ENCODE measurements at places on chromosomes 7 and 10.

DNA sequence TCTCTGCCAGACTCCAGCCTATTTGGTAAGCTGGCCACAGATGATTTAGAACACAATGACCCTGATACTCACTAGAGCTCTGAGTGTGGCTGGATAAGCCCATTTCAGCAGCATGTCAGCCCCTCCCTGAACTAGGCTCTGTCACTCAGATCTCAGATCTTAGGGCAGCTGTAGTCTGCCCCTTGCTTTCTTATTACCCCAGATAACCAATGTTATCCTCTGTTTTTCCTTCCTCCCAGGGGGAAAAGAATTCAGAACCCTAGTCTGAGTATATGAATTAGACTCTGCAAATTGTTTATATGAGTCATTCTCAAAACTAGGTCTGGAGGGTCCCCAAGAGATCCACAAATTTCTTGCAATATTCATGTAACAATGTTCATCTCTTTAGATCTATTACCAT lies 286.2 kb downstream of the KCNMA1 start:
- DNase-seq: no peak

DNA sequence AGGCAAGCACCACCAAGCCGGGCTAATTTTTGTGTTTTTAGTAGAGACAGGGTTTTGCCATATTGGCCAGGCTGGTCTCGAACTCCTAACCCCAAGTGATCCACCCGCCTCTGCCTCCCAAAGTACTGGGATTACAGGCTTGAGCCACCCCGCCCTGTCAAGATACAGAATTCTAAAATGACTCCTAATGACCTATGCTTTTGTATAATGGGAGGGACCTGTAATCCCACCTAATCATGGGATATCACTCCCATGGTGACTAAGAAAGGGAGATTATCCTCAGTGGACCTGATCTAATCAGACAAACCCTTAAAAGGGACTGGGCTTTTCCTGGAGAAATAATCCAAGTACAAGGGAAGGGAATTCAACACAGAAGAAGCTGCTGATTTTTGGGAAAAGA lies 28.8 kb downstream of the SAMD8 start:
- peak; percentile 50 for DNase-seq

- peak; percentile 34 for DNase-seq
These were observed 1324.5 kb downstream of the XPNPEP1 start for GRCh38 chr10:108598831-108599230.

GRCh38 chr10:102814453-102814871 lies 22.8 kb downstream of the CYP17A1 start:
- no peak for DNase-seq

DNA sequence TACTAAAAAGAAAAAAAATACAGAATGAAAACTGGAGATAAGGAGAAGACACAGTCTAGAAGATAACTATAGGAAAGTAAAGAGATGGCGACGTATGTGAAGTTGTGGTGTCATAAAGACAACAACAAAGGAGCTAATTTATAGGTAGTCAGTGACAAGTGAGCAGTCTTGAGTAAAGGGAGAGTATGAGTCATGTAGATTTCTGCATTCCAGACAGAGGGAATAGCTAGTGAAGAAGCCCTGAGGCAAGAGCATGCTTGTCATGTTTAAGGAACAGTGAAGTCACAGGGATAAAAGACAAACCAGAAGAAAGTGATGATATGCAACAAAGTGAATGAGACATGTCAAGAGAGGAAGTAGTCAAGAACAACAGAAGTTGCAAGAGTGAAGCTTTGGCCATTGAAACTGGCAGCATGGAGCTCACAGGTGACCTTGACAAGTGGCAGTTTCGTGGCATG lies 2.3 kb upstream of the MIOS start:
- DNase-seq: peak; percentile 93

GRCh38 chr10:78768876-78769275 lies 299.9 kb upstream of the ZMIZ1 start:
- DNase-seq: no peak

DNA sequence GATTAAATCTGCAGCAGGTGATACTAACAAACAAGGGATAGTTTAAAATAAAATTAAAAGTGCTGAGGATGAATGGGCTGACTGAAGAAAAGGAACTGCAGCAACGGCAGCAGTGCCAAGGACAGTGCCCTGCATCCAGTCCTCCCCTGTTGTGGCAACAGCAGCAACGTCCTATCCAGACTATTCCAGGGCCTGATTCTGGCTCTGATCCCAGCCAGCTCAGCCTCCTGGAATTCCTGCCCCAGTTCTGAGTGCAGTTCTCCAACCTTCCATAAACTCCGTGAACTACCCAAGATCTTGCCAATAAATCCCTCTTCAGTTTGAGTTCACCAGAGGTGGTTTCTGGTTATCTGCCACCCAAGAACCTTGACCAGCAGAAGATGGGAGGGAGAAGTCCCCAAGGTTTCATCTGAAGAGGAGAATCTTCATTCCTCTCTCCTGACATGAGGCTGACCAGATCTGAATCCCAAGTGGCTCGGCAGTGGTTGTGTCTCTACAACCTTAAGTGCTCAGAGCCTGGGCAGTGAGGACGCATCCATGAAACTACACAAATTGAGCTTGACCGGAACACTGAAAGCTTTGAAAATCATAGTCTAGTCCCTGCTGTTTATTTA lies 115.8 kb downstream of the SORBS1 start:
- DNase-seq: no peak

- DNase-seq: no peak
These were observed 1.6 kb downstream of the CYP2W1 start for GRCh38 chr7:984361-985126.

DNA sequence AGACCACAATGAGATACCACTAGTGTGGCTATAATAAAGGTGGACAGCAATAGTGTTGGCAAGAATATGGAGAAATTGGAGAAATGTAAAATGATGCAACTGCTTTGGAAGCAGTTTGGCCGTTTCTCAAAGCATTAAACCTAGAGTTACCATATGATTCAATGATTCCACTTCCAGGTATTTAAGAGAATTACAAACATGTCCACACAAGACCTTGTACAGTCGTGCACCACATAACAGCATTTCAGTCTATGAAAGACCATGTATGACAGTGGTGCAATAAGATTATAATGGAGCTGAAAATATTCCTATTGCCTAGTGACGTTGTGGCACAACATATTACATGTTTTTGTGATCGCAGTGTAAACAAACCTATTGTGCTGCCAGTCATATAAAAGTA lies 29.6 kb downstream of the CCDC172 start:
- no peak for DNase-seq

DNA sequence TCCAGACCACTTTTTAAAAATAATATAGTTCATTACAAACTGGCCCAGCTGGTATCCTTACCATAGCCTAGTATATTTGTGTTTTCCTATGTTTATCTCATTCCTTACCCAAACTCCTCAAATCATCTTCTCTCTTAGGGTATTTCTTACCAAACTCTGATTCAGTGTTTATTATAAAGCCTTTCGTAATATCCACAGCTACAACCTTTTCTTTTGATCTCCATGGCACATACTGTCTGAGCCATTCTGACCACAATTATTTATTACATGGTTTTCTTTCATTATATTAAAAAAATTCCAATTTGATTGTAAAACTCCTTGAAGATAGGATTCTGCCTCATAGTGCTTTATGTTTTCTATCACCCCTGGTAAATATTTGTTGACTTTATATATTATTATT lies 94.2 kb downstream of the LRMDA start:
- no peak for DNase-seq

DNA sequence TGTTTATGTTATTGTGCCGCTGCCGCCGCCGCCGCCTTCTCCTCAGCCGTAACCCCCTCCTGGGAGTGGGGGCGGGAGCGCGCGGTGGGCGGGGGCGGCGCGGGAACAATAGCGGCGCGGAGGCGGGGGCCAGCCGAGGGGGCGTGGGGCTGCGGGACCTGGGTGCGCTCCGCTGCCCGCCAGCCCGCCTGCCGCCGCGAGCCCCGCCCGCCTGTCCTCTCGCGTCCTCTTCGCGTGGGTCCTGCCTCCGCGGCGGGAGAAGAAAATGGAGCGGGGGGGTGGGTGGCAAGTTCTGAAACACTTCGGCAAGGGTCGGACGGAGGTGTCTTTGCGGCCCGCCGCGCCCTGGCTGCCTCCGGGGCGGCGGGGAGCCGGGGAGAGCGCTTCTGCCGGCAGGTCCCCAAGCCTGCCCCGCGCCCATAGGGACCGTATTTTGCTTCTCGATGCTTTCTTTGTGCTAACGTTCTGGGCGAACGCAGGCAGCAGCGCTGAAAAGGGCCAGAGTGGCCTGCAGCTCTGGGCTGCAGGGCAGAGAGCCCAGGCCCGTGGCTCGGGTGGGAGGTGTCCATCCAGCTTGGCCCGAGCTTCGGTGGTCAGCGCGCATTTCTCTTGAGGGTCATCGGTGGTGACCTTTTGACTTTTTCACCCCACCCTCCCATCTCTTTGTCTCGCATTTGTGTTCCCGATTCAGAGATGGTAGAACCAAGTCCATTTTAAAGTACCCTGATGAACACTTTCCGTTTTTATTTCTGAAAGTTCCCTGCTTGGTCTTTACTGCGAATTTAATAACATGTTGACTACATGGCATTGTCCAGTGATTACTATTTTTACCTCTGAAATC lies 613 bp downstream of the MAPK8 start:
- peak; percentile 67 for DNase-seq

DNA sequence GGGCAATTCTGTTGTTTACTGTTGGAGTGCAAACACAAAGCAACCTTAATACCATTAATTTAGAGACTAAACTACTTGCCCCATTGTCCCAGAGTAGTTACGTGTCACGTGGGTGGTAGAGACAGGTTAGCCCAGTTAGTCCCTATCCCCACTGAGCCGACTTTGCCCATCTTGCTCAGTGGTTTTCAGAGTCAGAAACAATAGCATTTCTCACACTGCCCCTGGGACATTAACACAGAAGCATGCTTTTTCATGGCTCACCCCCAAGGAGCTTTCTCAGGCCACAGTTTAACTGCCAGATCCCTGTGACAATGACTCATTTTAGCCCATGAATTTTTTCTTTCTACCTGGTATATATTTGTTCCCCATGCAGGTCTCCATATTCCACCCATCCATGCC lies 271.0 kb downstream of the POU6F2 start:
- DNase-seq: peak; percentile 67

- DNase-seq: no peak
These were observed 14.5 kb downstream of the PDGFA start for GRCh38 chr7:505171-505570.

DNA sequence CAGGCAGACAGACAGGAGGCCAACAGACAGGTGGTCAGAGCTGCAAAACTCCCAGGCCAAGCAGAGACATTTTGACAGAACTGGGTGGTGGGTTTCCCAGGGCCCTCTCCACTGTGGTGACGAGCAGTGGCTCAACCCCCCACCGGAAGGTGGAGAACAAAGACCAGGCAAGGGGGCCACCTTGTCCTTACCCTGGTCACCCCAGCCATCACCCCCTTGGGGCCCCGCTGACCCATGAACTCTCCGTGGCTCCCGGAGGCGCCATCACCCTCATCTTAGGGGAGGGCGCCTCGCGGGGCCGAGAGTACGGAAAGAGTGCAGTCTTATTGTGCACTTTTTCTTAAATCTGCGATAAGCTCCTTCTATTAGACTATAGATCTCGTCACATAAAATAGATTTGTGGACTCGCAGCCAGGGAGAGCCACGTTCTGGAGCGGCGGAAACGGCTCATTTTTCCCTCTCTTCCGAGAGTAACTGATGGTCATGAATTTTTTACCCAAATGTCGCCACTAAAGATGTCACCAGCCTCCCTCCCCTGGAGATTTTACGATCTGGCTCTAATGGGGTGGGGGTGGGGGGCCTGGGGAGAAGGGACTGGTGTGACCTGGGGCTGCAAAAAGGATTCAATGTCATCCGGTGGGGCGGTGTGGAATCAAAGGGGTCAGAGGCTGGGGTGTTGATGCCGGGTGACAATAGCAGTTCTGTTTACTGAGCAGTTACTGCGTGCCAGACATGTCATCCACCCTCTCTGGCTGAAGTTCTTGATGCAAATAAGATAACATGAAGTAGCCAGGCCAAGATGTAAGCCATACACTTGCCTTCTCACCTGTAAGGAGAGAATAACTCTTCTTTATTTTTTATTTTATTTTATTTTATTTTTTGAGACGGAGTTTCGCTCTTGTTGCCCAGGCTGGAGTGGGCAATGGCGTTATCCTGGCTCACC lies 71.1 kb upstream of the MYL10 start:
- DNase-seq: no peak

GRCh38 chr7:22601003-22601402 lies 101.0 kb upstream of the STEAP1B start:
- DNase-seq: no peak

DNA sequence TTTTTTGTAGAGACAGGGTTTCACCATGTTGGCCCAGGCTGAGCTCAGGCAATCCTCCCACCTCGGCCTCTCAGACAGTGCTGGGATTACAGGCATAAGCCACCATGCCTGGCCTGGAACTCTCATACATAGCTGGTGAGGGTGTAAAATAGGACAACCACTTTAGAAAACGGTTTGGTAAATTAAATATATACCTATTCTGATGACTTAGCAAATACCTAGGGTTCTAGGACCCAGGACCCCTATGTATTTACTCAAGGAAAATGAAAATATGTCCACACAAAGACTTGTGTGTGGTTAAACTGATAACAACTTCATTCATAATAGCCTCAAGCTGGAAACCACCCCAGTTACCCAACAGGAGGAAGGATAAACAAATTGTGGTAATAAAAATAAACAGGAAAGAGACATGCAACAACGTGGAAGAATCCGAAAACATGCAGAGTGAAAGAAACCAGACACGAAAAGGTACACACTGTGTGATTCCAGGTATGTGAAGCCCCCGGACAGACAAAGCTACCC lies 52.7 kb downstream of the CARD11 start:
- DNase-seq: no peak

DNA sequence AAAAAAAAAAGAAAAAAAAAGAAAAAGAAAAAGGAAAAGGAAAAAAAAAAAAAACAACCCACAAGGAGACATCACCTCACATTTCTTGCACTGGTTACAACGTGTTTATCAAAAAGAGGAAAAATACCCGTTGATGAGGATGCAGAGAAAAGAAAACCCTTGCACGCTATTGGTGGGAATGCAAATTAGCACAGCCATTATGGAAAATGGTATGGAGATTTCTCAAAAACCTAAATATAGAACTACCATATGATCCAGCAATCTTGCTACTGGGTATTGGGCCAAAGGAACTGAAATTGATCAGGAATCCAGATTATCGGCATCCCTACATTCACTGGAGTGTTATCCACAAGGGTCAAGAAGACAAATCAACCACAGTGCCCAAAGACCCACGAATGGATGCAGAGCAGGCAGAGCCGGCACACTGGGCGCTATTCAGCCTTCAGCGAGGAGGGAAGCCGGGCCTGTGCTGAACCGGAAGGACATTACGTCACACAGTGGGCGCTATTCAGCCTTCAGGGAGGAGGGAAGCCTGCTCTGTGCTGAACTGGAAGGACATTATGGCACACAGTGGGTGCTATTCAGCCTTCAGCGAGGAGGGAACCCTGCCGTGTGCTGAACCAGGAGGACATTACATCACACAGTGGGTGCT lies 258.7 kb downstream of the ZMYND11 start:
- no peak for DNase-seq

DNA sequence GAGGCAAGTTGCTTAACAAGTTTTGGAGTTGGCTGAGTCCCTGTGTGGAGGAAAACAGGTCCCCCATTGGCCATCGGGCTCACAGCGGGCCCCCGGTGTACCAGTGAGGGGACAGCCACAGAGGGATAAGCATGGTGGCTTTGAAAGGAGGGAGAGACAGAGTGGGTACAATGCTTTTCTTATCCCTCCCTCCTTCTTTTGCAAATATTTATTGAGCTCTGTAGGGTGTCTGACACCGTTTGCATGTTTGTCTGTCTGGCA lies 2.8 kb downstream of the HTRA1 start:
- no peak for DNase-seq
